ENCODE measurements at places on chromosomes 16 and 17.

GRCh38 chr16:67517155-67517445 is 11.5 kb upstream of the RIPOR1 start:
- no peak for DNase-seq

DNA sequence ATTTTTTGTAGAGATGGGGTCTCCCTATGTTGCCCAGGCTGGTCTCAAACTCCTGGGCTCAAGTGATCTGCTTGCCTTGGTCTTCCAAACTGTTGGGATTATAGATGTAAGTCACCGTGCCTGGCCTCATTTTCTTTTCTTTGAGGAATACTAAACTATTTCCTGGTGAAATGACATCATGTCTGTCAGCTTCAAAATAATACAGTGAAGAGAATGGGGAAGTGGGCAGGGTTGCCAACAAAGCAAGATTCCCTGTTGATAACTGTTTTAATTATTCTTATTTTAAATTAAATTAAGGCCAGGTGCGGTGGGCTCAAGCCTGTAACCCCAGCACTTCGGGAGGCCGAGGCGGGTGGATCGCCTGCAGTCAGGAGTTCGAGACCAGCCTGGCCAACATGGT is 21.1 kb downstream of the PIPOX start:
- no peak for DNase-seq

- DNase-seq: peak; percentile 57
Measured at GRCh38 chr17:36533935-36534839, 481 bp downstream of the MYO19 start.

DNA sequence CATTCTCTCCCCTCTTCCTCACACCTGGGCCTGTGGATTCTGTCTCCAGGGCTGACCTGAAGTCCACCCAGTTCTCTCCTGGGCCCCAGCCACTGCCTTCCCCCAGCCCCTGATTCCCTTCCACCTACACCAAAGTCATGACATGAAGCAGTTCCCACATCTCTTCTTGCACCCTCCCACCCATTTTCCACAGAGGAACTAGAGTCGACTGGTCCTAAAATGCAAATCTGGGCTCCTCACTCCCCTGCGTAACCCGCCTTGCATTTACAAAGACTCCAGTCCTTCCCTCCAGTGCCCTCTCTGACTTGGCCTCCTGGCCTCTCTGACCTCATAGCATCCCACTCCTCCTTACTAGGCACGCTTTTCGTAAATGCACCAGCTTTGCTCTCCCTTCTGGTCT is 14.8 kb downstream of the COX6A2 start:
- no peak for DNase-seq

GRCh38 chr17:40491486-40491885 is 9.9 kb downstream of the TNS4 start:
- DNase-seq: no peak

All from cardiac fibroblast (primary cell).